Spinal cord (tissue), 10 donors: ENCODE measurements at places on chromosomes 2 and 18. TPM values are rescaled to one million over a fixed set of nuclear protein-coding genes. Genes with fewer than 3 reads are reported as not detected.

The SERPINB12 gene
- not detected for polyA plus RNA-seq

The TDRD15 gene
- 0.48 TPM for polyA plus RNA-seq

- DNase-seq = no peak
These were observed 25.2 kb upstream of the GPR55 start for GRCh38 chr2:230949966-230950873.

The SNRPD1 gene
- 110 TPM for polyA plus RNA-seq

The TNS1 gene
- polyA plus RNA-seq = 61.9 TPM

GRCh38 chr2:169828141-169828811 lies 1.0 kb downstream of the UBR3 start:
- DNase-seq = no peak

The COL4A3 gene
- 1.3 TPM for polyA plus RNA-seq

DNA sequence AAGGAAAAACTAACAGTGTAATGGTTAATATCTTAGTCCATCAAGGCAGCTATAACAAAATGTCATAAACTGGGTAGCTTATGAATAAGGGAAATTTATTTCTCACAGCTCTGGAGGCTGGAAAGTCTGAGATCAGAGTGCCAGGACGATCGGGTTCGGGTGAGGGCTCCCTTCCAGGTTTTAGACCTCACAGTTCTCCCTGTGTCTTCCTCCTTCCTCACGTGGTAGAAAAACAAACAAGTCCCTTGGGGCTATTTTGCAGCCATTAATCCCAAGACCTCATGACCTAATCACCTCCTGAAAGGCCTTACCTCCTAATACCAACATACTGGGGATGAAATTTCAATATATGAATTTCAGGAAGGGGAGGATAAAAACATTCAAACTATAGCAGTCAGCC lies 455.9 kb downstream of the CNTNAP5 start:
- no peak for DNase-seq

DNA sequence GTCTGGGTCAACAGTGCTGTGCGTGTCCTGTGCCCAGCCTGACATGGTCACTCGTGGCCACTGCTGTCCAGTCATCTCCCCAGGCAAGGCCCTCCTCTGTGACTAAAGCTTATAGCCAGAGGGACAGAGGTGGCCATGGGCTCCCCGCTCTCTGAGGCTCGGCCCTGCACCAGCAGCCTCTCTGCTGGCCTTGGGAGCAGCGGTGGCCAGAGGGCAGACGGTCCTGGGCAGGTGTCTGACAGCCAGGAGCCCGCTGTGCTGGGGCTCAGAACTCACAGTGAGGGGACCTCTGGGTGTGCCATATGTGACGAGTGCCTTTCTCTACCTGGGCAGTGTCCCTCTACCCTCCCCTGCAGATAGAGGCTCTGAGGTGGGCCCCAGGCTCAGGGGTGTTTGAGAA lies 98.7 kb downstream of the FAM210A start:
- no peak for DNase-seq

GRCh38 chr2:155965415-155966063 lies 367.0 kb downstream of the NR4A2 start:
- no peak for DNase-seq

- DNase-seq = no peak
These were observed 79.4 kb upstream of the SP3 start for GRCh38 chr2:174044556-174044955.

The PDIA6 gene
- 171 TPM for polyA plus RNA-seq

The DUSP2 gene
- 8.5 TPM for polyA plus RNA-seq

- no peak for DNase-seq
These were observed 21.4 kb downstream of the MGAT4A start for GRCh38 chr2:98709535-98709934.

The G6PC2 gene
- polyA plus RNA-seq = 0.09 TPM

The RGPD6 gene
- 42.0 TPM for polyA plus RNA-seq

The TPGS2 gene
- polyA plus RNA-seq = 193 TPM

The CHRNA1 gene
- polyA plus RNA-seq = 0.68 TPM

The CDH20 gene
- polyA plus RNA-seq = 37.6 TPM

GRCh38 chr18:66752733-66753132 lies 148.8 kb upstream of the CDH19 start:
- no peak for DNase-seq

DNA sequence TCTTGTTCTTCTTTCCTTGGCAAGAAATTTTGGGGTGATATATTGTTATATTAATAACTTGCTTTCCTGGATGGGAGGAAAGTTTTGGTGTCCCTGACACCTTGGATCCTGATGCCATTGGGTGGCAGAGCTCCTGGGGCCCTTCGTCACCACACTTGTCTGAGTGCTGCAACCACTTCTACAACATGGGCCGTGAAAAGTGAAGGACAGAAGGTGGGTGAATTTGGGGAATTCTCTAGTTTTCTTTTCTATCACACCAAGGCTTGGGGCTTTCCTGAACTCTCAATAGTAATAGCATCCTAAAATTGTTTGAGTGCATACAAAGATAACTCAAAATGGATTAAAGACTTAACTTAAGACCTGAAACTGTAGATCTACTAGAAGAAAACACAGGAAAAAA lies 10.0 kb downstream of the ACOXL start:
- DNase-seq = no peak
